ENCODE measurements at places on chromosomes 7 and 10.

DNA sequence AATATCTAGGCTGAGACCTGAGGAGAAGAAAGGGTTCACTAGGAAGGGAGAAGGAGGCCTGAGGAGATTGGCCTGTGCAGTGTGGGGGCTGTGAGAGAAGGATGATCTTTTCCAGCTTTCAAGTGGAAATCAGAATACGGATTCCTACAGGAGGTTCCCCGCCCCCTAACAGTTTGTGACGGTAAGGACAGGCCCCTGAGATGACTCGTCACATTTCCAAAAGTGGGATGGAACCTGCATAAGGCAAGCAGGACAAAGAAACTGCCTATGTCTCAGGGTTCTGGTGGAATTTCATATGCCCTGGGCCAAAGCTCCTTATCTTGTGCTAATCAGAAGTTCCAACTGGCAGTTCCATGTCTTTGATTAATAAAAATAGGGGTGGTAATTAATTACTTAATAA is 275.6 kb downstream of the SNX10 start:
- DNase-seq = no peak

DNA sequence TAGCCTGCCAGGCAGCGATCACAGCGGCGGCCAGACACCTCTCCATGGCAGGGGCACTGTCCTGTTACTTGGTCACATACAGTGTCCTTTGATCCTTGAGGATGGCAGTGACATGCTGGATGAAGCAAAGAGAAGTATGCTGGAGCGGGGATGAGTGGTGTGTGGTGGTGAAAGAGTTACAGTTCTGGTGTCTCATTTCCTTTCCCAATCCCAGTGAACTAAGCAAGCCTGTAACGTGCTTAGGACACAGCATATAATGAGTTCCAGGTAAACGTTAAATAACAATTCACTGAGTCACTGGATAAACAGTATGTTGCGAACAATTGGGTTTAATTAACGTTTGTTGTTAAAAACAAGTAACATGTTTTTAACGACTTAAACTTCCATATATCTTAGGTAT is 63.5 kb upstream of the LAMB1 start:
- DNase-seq = no peak

- DNase-seq = no peak
These were observed 21.7 kb downstream of the EBF3 start for GRCh38 chr10:129942391-129942790.

DNA sequence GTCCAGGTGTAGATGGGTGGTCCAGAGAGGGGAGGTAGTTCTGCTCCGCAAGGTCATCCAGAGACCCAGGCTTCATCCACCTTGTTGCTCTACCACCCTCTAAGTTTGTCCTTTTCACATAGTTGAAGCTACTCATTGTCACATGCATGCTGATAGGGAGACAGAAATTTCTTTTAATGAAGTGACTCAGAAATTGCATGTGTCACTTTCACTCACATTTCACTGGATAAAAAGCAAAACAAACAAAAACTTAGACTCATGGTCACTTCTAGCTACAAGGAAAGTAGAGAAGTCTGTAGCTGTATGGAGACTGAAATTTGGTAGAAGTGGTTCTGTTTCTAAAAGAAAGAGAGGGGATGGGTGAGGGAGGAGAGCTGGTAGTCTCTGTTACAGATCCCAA is 161.9 kb downstream of the SORCS3 start:
- DNase-seq = no peak

GRCh38 chr7:92614660-92615174 is 24.5 kb upstream of the FAM133B start:
- no peak for DNase-seq

GRCh38 chr7:40483630-40484029 is 348.8 kb downstream of the SUGCT start:
- no peak for DNase-seq

DNA sequence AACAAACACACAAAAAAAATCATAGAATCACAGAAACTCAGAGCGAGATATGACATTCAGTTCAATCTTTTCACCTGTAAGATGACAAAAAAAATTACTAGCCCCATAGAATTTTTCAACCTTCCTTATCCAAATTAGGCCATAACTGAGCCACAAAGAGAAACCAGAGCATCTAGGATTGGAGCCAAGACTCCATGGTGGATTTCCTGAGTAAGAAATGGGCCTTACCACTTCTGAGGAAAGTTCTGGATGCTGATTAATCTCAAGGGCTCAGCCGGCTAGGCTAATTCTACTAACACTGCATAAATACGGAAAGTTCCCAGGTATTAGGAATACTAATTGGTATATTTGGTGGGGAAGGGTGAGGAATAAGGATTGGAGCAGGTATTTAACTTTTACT is 16.8 kb downstream of the LIPM start:
- DNase-seq = no peak

GRCh38 chr7:146554556-146554955 is 438.0 kb downstream of the CNTNAP2 start:
- DNase-seq = no peak

GRCh38 chr7:132351954-132352499 is 224.2 kb downstream of the PLXNA4 start:
- no peak for DNase-seq

DNA sequence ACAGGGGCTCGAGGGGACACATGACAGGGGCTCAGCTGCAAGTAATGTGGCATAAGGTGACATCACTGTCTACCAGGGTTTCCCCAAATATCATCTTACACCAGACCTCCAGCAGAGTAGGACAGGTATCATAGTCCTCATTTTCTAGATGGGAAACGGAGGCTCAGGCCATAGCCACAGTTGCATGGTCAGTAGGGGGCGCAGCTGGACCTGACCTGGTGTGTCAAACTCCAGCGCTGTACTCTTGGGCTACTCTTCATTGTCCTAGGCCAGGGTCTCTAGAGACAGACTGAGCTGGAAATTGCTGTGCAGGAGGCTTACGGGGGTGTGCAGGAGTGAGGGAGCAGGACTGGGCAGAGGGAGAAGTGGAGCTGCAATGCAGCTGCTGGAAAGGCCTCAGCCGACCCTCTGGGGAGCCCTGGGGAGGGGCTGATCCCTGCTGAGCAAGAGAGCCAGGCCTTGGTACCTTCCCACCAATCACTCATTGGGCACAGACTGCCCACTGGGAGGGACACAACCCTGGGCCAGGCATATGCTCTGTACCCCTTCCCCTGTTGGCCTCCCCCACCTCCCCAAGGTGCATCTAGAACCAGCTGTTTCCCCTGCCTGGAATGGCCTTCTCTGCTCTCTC is 89.9 kb downstream of the CDH23 start:
- peak; percentile 12 for DNase-seq

GRCh38 chr10:45427262-45427969 is 53.4 kb downstream of the ALOX5 start:
- no peak for DNase-seq

GRCh38 chr7:23600236-23600635 is 3.1 kb downstream of the CCDC126 start:
- DNase-seq = no peak

GRCh38 chr7:66521675-66522074 is 107.0 kb upstream of the KCTD7 start:
- no peak for DNase-seq

DNA sequence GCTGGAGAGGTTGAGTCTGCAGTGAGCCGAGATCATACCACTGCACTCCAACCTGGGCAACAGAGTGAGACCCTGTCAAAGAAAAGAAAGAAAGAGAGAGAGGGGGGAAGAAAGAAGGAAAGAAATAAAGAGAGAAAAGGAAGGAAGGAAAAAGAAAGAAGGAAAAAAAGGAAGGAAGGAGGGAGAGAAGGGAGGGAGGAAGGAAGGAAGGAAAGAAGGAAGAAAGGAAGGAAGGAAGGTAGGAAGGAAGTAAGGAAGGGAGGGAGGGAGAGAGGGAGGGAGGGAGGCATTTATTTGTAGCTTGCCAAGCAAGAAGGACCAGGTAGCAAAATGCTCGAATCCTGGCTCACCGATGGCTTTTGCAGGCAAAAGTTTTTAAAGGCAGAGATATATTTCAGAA is 74.5 kb upstream of the BAIAP2L1 start:
- no peak for DNase-seq

DNA sequence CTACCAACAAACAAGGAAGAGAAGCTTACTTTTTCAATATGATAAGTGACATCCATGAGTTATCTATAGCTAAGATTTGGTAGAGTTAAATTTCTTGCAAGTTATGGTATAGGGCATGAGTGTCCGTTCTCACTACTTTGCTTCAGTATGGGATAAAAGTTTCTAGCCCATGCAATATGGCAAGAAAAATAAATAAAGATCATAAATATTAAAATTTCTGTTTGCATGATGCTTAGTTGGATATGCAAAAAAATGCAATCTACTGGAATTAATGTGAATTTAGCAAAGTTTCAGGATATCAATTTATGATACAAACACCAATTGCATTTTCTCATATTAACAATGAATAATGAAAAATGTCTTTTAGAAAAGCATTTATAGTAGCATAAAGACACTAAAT is 148.7 kb upstream of the ADARB2 start:
- DNase-seq = no peak

DNA sequence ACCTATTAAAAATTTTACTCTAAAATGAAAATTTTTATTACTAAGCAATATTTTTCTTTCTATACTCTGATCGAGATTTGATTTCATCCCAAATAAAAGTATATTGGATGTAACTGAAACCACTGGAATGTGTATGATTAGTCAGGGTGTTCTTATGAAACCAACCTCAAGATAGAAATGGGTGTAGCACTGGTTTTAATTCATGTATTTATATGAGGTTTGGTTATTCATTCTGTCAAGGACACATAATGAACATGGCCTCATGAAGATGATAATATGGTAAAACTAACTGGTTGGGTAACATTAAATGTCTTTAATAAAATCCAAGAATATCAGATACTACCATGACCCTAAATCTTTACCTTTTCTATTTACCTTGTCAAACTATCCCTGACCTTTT is 197.7 kb downstream of the SEMA3A start:
- DNase-seq = no peak

DNA sequence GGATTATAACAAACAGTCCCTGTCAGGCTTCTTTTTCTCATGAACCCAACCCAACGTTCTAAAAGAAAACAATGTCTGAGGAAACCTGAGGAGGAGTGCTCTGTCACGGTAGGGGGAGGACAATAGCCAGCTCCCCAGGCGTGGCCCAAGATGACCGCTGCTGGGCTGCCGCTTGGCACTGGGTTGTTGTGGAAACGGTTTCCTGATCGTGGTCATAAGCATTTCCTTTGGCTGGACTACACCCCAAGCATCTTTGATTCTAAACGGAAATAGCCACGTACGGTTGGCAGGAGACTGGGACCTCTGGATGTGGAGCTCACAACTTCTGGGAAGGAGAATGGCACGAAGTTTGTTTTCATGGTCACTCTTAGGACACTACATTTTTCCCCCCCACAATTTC is 30.4 kb upstream of the DMBT1 start:
- no peak for DNase-seq

DNA sequence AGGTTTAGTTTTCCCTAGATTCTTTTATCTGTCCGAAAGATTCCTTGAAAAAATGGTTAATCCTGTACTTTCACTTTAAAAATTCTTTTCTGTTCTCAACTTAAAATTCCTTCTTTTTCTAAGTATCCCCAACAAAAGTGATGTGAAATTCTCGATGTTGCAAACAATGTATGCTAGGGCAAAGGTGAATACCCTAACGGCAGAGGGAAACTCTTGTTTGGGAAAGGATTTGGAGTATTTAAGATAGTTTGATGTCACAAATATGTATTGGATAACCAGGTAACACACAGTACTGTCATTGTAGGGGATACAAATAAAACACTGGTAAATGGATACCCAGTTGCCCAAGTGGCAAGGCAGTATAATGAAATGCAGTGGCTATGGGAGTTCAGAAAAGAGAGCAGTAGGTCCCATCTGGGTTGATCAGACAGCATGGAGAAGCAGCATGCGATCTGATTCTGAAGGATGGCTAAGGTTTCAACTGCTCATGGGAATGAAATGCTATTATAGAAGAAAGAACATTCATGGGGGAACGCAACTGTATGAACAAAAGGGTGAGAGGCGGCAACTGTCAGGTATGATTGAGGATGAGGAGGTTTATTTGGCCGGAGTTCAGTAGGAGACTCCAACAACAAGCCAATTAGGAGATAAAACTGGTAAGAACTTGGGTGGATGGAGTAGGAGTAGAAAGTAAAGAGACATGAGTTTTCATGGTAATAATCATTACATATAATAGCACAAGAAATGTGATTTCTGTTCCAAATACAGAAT is 3.2 kb upstream of the EPC1 start:
- DNase-seq = no peak

- DNase-seq = no peak
These were observed 24.6 kb upstream of the MKLN1 start for GRCh38 chr7:131302876-131303707.

GRCh38 chr7:2717293-2718261 is 29.6 kb downstream of the AMZ1 start:
- DNase-seq = no peak

DNA sequence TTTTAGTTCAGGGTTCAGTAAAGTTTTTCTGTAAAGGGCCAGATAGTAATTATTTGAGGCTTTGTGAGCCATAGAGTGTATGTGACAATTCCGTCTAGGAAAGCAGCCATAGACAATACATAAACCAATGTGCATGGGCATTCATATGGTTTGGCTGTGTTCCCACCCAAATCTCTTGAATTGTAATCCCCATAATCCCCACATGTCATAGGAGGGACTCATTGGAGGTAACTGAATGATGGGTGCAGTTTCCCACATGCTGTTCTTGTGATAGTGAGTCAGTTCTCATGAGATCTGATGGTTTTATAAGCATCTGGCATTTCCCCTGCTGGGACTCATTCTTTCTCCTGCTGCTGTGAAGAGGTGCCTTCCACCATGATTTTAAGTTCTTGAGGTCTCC is 29.9 kb downstream of the SEC61G start:
- DNase-seq = no peak

DNA sequence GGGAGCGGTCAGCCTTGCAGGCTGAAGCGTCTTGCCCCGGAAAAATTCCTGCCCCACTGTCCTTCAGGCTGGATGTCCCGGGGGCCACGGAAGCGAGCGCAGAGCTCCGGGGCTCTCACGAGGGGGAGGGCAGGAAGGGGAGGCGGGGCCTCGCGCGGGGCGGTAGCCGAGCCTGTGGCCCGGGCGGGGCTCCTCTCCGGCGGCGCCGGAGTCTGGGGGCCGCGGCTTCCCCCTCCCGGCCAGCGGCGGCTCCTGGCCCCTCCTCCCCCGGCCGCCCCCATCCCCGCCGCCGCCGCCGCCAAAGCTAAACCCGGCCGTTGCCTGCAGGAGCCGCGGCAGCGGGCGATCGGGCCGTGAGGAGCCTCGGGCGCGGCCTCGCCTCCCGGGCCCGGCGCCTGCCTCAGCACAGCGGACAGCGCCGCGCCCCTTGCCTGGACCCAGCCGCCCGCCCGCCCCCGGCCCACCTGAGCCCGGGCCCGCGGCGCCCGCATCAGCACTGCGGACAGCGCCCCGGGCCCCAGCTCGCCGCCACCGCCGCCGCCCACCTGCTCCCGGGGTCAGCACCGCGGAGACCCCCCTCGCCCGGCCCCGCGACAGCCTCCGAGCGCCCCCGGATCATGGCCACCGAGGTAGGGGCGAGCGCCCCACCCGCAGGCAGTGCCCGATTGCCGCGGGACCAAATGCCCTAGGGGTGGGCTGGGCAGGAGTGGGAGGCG is at the start of gene GOLGA7B:
Gene GOLGA7B, plus strand, starts transcription at position 157 of the 716 bp plus-strand sequence. Its CDS starts 461 bp downstream, at position 618.
- DNase-seq = peak; percentile 39

- no peak for DNase-seq
These were observed 142.4 kb downstream of the TCERG1L start for GRCh38 chr10:131169146-131169545.

GRCh38 chr10:88895250-88895649 is 15.2 kb downstream of the STAMBPL1 start:
- no peak for DNase-seq
